ENCODE measurements at places on chromosomes 3 and 15.

GRCh38 chr3:52278510-52279069, at the start of gene WDR82:
WDR82 (minus strand) TSS chr3:52278649; CDS start chr3:52278361, 288 bp downstream.
- peak; percentile 98 for DNase-seq

DNA sequence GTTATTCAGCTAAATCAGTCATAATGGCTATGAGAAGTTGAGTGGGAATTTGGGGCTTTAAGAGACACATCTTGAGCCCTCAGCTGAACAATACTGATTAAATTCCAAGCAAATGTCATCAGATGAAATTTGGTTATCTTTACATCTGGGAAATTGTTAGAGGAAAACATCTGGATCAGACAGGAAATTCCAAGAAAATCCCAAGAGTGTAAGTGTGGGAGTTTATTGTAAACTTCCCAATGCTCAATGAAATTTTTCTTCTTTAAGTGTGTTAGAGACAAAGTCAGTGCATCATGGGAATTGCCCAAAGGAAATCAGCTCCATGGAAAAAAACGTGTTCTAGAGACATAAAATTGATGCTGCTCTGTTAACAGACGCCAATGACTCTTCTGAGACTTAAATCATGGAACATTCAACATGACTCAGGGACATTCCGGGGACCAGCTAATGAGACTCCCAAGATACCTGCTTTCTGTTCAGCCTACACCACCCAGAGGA, 19.8 kb upstream of the DCLK3 start:
- no peak for DNase-seq

DNA sequence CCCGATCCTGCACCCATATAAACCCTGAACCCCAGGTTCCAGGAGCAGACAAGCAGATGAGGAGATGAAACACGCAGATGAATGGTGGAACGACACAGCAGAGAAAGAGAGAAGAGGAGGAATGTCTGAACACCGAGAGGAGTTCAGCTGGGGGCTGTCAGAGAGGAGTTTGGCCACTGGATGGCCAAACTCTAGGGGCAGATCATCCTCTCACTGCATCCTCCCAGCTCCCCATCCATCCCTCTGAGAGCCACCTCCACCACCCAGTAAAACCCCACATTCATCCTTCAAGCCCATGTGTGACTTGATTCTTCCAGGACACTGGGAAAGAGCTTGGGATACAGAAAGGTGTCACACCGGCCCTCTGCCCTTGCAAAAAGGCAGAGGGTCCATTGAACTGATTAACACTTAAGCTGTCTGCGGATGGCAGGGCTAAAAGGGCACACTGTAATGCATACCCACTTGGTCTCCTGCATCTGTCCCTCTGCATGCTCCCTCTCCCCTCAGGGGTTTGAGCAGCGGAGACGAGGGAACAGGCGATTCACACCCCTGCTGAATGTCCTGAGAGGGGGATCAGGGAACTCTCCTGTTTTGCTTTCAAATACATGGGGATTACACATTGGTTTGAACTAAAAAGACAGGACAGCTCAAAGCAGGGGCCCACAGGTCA, 53.8 kb downstream of the TMED3 start:
- DNase-seq = no peak

DNA sequence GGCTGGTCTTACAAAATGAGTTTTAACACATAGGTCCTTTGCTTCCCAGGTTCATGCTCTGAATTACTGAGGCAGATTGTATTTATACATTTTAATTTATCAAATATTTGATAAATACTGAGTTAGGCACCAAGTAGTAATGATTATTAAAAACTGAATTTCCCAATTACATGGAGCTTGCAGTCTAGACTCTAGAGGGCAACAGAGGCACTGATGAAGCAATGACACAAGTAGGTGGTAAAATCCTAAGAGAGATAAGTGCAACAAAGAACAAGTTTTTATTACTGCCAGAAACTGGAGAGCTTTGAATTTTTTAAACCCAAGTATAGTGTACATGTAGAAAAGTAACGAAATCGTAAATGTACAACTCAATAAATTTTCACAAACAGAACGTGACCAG, 406.2 kb upstream of the RARB start:
- DNase-seq = no peak

DNA sequence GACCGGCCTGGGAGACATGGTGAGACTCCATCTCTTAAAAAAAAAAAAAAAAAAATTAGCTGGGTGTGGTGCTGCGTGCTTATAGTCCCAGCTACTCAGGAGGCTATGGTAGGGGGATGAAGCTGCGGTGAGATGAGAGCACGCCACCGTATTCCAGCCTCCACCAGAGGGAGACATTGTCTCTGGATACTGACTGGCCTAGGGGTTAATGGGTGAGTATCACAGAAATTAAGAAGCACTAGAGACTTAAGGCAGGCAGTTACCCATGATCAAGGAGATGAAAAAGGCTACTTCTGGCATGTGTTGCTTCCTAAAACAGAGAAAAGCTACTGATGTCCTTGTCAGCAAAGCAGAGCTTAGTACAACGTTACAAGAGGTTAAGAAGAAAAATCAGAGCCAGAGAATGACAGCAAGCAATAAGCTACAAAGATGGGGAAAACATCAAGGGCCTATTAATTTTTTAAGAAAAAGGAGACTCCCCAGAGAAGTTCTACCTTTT, 8.6 kb downstream of the TFRC start:
- DNase-seq = peak; percentile 74

DNA sequence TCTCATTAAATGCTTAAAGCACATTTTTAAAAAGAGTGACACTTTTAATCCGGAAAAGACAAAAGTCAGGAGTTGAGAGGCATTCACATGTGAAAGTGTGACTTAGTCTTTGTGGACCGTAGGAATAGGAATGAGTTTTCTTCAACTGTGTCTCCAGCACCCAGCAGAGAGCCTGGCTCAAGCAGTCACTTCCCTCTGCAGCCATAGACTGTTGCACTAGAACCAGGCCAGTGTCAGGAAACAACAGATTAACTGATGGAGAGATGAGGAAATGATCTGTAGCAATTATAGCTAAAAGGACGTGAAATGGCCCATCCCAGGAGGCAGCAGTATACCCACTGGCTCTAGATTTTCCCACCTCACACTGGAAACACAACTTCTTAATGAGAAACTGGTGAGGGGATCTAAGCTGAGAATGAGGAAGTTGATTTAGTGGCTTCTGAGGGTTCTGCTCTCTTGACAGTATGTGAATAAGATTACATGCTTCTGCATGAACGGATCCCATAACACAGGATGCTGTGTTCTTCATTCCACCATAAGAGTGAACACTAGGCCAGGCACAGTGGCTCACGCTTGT, 19.8 kb downstream of the CFAP92 start:
- no peak for DNase-seq

DNA sequence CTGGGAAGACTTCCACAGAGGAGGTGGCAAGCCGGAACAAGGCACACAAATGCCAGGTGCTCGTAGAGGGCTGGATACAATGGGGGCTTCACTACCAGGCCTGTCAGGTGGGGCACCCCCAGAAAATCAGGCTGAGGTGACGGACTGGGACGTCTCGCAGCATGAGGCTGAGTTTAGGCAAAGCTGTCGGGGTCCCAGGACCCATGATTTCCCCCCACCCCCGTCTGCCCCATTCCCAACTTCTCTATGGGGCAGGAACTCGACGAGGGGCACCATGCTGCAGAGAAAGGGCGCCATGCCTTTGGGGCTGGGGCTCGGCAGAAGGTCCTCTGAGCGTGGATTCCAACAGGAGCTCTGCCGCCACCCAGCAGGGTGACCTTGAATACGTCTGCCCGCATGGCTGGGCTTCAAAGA, 65.7 kb upstream of the HES1 start:
- no peak for DNase-seq

DNA sequence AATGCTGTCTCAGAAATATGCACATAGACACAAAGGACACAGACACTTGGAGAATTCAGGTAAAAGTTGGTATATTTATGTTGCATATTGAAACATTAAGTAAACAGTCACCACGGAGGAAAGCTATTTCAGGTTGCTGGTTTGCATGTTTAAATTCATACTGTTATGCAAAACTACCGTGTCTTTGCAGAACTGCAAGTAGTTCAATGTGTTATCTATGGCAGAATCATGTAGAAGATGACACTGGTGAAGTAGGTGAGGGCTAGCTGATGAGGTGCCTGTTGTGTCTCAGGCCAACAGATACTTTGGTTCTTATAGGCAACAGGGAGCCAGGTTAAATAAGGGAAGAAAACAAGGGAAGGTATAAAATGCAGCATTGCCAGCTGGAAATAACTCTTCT, 511.3 kb downstream of the DIPK2A start:
- no peak for DNase-seq

DNA sequence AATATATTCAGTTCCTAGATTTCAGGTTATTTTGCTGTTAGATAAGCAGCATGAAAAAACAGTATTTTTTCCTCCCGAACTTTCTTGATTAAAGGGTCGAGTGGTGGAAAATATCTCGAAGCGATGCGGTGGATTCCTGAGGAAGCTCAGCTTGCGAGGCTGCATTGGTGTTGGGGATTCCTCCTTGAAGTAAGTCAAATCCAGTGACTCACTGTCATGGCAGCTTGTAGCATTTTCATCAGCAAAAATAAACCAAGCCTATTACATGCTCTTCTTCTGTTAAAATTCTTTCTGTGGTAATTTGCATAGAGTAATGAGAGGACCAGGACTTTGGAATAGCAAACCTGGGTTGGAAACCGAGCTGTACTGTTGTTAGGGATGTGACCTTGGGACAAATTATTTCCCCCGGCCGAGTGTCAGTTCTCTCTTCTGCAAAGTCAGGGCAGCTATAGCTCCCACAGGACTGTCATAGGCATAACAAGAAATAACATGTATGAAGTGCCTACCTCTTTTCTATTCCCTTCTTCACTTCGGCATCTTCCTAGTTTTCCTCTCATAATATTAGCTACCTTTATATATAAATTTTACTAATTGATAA, 75.6 kb downstream of the UBP1 start:
- DNase-seq = no peak

DNA sequence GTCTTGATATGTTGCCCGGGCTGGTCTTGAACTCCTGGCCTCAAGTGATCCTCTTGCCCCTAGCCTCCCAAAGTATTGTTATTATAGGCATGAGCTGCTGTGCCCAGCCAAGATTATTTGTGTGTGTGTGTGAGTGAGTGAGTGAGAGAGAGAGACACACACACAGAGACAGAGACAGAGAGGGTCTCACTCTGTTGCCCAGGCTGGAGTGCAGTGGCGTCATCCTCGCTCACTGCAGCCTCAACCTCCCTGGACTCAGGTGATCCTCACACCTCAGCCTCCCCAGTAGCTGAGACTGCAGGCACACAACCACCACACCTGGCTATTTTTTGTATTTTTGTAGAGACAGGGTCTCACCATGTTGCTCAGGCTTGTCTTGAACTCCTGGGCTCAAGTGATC, 5.8 kb downstream of the ICE2 start:
- no peak for DNase-seq

- no peak for DNase-seq
Observed at GRCh38 chr3:168061332-168061996, 34.3 kb downstream of the GOLIM4 start.

GRCh38 chr3:127709320-127710060, 36.7 kb downstream of the ABTB1 start:
- no peak for DNase-seq

DNA sequence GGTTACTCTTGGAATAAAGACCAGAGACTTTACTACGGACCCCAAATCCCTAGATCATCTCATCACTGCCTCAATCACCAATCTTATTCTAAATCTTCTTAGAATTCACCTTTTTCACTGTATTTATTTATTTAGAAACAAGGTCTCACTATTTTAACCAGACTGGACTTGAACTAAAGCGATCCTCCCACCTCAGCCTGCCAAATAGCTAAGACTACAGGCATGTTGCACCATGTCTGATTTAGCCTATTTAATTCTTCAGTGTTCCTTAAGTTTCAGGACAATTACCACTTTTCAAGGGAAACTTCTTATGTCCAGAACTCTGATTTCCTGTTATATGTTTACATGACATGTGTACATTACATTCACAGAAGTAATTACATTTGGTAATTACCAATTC, 238.0 kb upstream of the COL8A1 start:
- DNase-seq = no peak

DNA sequence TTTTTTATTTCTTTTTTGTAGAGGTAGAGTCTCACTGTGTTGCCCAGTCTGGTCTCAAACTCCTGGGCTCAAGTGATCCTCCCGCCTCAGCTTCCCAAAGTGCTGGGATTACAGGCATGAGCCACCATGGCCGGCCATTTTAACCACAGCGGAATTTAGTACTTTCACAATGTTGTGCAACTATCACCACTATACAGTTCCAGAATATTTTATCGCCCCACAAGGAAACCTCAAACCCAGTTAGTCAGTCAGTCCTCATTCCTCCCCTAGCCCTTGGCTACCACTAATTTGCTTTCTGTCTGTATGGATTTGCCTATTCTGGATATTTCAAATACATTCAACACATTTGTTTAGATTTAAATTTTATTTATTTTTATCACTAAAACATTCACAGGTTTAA, 15.5 kb upstream of the HOMER2 start:
- no peak for DNase-seq

GRCh38 chr3:196012481-196012880, 69.4 kb downstream of the TFRC start:
- no peak for DNase-seq

- no peak for DNase-seq
Observed at GRCh38 chr3:172179680-172180399, 140.5 kb downstream of the FNDC3B start.

DNA sequence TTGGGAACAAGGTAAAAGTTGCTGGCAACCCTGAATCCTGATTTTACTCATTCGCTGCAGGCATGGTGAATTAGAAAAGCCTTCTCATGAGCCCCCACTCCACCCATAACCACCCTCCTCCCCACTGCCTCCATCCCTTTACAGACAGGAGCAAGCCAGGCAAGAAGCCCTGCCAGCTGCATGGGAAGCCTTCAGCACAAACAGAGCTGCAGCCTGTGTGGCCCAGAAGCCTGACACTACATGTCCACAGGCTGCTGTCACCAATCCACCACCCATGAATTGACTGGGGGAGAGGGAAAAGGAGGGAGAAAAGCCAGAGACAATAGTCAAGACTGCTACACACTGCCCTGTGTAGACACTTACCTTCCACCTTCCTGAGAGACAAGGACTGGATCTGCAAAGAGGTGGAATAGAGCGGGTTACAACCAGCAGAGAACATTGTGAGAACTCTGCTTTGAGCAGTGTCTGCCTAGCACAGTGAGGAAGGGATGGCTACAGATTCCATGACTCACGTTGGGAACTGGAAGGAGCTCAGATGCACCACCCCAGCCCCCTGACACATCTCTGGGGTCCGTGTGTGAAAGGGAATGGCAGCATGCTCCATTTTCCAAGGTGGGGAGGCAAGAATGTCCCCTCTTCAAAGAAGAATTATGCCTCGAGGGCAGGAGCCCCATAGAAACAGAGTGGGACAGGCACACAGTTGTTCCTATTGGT, 33.9 kb downstream of the DZIP1L start:
- no peak for DNase-seq

- DNase-seq = peak; percentile 8
Observed at GRCh38 chr15:93088200-93088980, 621 bp downstream of the RGMA start.

- no peak for DNase-seq
Observed at GRCh38 chr15:66563566-66564110, 2.2 kb downstream of the LCTL start.

GRCh38 chr3:42169579-42170120, 78.5 kb downstream of the TRAK1 start:
- DNase-seq = no peak
